NCI-H187 treated with DMSO at 0.1 percent for 48 hours (cell line): ENCODE measurements at places on chromosomes 3 and 15.
A peak's percentile ranks its signal among the peaks of the same experiment; 100 is the strongest.

DNA sequence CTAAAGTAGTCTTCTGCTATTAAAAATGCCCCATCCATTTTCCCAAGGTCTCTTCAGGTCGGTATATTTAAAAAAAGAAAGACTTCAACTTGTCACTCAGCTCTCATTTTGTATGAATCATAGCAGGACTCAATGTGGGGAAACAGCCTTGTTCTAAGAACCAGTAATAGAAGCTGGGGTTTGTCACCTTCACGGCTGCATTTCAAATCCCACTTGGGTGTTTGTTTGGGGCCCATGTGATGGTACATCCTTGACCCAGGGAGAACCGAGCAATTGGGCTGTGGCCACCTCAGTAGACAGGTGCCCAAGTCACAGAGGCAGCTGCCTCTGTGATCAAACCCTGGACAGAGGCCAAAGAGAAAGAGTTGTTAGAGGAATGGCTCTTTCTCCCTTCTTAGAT, 70.3 kb upstream of the ARL8B start:
- no peak for DNase-seq

- no peak for DNase-seq
These were observed 41.0 kb downstream of the MEGF11 start for GRCh38 chr15:66212563-66212921.

- DNase-seq = no peak
These were observed 657.2 kb downstream of the FHIT start for GRCh38 chr3:60594025-60594424.

- no peak for DNase-seq
These were observed 43.6 kb upstream of the RPL32 start for GRCh38 chr3:12884790-12885582.

- DNase-seq = no peak
These were observed 53.0 kb upstream of the MME start for GRCh38 chr3:155026999-155027591.

DNA sequence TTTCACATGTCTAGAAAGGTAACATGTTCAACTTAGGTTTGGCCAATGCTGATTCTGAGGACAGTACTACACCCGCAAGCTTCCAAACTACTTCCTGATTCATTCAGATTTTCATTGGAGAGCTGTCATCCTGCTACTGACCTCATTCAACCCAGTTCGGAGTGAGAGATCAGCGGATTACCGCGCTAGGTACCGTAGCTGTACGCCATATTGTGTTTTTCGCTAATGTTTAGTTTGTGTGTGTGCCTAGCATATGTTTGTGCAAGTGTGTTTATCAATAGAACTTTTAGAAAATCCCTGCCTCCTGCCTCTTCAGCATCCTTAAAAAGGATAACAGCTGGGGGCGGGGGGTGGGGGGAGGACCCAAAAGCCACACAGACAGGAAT, 1.1 kb downstream of the ZBTB20 start:
- DNase-seq = peak; percentile 47

DNA sequence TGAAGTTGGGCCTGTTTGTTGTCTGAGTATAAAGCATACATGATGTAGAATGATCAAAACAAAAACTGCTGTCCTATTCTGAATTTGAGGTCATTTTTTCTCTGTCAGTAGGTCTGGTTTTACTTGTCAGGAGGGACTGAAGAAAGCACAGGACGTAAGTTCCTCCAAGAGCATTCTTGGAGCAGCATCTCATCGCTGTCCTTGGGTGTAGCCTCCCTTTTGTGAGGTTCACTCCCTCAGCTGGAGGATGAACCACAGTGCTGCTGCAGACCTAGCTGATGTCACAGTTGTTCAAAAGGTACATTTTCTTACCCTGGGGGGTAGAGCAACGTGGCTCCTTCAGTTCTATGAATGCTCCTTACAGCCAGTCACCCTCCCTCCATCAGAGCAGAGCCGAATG, 490.0 kb upstream of the TBL1XR1 start:
- no peak for DNase-seq

- DNase-seq = no peak
These were observed 176.6 kb downstream of the XXYLT1 start for GRCh38 chr3:195094191-195094921.

- no peak for DNase-seq
These were observed 15.9 kb downstream of the ABTB1 start for GRCh38 chr3:127688416-127689265.

DNA sequence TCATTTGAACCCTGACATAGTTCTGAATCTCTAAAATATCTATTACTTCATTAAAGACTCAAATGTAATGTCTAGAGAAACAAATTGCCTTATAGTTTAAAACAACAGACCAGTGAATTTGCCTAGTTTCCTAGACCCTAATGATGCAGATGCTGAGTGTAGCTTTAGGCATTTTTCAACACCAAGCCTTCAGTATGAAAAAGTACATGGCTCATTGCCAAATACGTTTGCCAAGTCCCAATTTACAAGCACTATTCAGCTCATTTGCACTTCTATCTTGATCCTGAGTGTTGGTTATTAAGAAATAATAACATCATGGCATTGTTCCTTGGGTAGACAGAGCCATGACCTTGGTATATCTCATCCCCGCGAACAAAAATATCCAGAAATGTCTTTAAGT, 46.8 kb downstream of the EOMES start:
- no peak for DNase-seq

- no peak for DNase-seq
These were observed 822 bp upstream of the FBN1 start for GRCh38 chr15:48646331-48646730.

- no peak for DNase-seq
These were observed 3.3 kb upstream of the GMNC start for GRCh38 chr3:190865828-190866227.

DNA sequence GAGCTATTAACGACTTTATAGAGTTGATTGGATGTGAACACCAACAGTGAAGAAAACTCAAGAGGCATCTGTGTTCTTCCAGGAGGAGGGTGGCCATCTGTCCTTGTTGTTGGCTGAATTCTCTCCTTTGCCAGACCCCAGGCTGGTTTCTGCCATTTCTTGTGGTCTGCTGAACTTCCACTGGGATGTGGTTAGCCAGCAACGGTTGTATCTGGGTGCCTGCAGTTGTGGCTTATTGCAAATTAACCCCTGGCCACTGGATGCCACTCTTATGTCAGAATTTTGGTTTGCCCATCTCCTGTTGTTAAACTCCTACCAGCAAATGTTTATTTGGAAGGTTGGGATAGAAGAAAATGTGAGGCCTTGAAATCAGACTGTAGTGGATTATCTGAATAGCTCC, 163.6 kb upstream of the TBC1D5 start:
- DNase-seq = no peak
